Daoy (cell line): ENCODE measurements at places on chromosomes 5 and 9. TPM values are rescaled to one million over a fixed set of nuclear protein-coding genes. Genes with fewer than 3 reads are reported as not detected.
A peak's percentile ranks its signal among the peaks of the same experiment; 100 is the strongest.

Gene SPARC
- 364 and 386 TPM in 2 replicates for total RNA-seq

- no peak for DNase-seq
These were observed 534 bp upstream of the SAPCD2 start for GRCh38 chr9:137070906-137071275.

DNA sequence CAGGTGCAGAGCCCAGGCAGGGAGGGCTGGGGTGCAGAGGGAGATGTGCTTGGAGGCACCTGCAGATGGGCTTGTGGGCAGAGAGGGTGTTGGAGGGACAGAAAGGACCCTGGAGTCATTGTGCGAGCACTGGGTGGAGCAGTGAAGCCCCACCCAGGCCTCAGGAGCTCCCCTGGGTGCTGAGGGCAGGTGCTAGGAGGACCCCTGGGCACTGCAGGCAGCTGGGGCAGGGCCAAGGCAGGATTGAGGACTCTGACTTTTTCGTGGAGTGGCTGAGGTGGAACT is 10.3 kb upstream of the SLC6A18 start:
- DNase-seq = no peak

DNA sequence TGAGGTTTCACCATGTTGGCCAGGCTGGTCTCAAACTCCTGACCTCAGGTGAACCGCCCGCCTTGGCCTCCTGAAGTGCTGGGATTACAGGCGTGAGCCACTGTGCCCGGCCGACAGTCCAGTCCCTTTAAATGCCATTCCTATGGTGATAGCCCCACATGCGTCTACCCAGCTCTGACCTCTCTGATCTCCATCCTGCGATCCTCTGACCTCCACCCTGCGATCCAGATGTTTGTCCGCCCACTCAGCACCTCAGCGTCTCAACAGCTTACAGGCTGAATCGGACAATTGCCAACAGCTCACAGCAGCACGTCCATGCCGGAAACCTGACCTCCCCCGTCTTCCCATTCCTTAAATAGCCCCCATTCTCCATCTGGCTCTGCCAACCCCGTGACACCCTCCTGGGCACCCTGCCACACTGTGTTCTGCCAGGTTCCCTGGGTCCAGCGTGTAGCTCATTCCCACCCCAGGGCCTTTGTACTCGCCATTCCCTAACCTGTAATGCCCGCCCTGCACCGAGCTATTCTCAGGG is 44.0 kb upstream of the RNU6ATAC start:
- no peak for DNase-seq

- DNase-seq = no peak
These were observed 97.5 kb downstream of the INIP start for GRCh38 chr9:112620388-112620787.

- DNase-seq = no peak
These were observed 51.6 kb downstream of the ALG2 start for GRCh38 chr9:99169982-99170761.

DNA sequence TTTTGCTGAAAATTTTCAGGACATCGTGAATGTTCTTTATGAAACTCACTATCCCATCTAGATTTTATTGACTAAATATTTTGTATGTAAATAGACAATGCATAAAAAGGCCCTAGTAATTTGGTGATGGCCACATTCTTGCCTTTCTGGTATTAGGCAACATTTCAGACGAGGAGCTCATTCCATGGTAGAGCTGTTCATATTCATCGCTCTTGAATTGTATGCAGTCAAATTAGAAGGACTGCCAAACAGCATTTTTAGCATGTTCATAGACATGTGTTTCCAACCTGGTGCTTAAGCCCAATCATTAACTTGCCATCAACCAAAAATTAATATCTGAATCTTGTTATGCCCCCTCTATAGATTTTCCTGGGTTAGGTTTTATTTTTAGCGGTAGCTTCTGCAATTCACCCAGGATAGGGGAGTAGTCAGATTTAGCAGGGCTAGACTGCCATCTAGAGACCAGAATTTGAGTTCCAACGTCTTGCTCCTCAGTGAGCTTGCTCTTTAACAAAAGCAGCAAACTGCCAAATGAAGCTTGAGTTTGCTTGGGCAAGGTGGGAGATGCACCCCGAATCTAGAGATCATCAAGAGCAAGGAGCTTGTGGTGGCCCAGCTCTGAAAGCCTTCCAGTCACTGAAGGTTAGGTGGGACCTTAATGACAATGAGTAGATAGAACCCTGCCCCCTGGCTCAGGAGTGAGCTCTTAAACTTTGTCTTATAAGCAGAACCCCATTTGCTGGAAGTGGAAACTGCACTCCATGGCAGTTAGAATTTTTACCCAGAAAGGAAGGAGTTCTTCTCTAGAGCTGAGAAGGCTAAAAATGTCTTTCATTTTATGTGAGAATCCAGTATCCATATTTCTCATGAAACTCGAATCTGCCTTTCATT is 456.2 kb downstream of the RASEF start:
- DNase-seq = peak; percentile 47

DNA sequence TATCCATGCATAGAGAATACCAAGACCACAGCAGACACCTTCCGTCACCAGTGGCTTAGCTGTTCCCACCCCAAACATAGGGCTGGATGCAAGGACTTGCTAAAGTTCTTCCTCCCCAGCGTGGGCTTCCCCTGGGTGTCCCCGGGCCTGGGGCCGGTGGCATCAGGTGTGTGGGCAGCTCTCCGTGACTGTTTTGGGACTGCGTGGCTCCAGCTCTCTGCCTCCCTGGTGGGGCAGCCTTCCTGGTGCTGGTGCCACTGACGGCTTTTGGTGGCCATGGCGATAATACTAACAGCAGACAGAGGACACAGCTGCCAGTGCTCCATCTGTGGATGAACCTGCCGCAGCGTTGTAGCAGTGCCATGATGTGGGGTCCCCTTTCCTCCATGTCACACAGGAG is 4.9 kb downstream of the CACFD1 start:
- DNase-seq = no peak

DNA sequence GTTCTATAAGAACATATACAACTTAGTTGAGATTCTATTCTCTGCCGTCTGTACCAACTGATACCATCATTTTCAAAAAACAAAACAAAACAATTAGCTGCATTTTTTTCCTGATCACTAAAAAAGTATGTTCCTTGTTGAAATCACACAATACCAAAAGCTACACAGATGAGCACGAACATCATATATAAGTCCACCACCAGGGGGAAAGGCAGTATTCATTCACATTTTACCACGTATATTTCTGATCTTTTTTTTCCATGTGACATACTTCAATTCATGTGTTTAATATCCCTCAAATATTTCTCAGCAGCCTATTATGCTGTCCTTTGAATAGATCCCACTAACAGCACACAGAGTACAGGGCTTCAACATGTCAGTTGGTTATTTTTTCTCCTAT is 40.6 kb downstream of the IRX2 start:
- no peak for DNase-seq

Gene AQP7
- total RNA-seq = not detected in 2 replicates

GRCh38 chr5:5350101-5350500 is 72.4 kb upstream of the ICE1 start:
- peak; percentile 75 for DNase-seq

GRCh38 chr5:168747987-168748777 is 169.0 kb upstream of the PANK3 start:
- DNase-seq = peak; percentile 71

Gene DNM1
- total RNA-seq = 8.5 and 12.3 TPM in 2 replicates

- DNase-seq = no peak
These were observed 105.7 kb downstream of the ATG10 start for GRCh38 chr5:82077496-82077895.

Gene FAM221B
- not detected in 2 replicates for total RNA-seq

GRCh38 chr5:103375350-103375749 is 116.8 kb downstream of the MACIR start:
- no peak for DNase-seq

GRCh38 chr5:95768731-95769130 is 37.6 kb downstream of the RHOBTB3 start:
- DNase-seq = no peak

GRCh38 chr5:39698838-39699560 is 274.2 kb upstream of the DAB2 start:
- no peak for DNase-seq

Gene NR2F1-AS1
- 6.1 and 10.5 TPM in 2 replicates for total RNA-seq

Gene MLANA
- total RNA-seq = not detected in 2 replicates

GRCh38 chr9:4098031-4098430 is 201.8 kb downstream of the GLIS3 start:
- DNase-seq = no peak

Gene SEC61B
- total RNA-seq = 152 and 173 TPM in 2 replicates

Gene UBE2QL1
- 0.40 and 0.65 TPM in 2 replicates for total RNA-seq

GRCh38 chr9:108439947-108440346 is 415.8 kb downstream of the ACTL7B start:
- peak; percentile 23 for DNase-seq

DNA sequence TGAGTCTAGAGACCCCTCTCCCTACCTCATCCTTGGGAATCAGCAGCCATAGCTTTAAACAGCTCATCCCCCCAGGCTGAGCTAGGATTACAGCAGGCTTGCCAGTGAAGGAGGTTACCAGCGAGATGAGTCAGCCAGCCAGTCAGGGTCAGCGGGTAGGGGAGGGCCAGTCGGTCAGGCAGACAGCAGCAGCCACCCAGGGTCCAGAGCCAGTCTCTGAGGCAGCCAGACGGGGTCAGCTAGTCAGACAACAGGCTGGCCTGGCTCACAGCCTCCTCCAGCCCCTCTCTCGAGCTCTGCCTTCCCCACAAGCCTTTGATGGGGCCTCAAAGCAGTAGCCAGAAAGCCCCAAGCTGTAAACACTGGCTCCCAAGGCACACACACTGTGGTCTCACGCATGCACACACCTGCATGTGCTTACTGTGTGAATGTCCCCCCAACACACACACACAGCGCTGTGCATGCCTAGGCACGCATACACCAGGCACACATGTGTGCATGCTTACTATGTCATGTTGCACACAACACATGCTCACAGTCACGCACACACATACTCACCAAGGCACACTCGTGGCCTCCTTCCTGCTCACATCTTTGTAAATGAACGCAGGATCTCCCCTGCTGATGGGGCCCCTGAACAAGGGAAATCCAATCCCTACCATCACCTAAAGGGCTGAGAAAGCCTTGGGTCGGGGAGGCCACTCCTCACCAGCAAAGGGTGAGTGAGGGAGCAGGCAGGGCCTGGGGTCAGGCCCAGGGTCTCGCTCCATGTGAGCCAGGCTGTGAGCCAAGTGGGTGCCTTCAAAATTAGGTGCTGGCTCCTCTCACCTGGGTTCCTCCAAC is 28.2 kb upstream of the CPLX2 start:
- peak; percentile 86 for DNase-seq

DNA sequence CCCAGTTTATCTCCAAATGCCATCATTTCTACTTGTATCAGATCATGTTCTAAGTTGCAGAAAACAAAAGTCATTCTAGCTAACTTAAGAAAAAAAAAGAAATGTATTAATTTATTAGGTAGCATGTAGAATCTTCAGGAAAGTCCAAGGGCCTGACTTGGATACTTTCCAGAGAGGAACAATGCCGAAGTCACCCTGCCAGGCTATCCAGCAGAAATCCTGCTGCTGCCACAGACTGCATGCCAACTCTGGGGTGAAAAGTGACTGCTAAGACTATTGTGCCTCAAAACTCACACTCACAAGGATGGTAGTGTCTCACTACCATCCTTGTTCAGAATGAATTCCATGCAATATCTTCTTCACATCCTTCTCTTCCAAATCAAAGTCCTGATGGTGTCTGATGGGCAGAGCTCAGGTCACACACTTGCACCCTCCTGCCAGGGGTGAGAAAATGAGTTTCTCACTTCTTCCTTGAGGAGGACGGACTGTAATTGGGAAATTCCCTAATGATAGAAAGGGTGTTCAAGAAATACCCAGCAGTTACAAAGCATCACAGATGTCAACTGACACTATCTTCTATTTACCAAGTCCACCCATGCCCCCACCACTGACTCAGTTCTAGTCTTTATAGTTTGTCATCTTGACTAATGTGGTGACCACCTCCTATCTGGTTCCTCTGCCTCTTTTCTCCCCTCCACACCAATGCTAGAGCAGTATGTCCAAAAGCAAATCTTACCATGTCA is 279.4 kb downstream of the CWC27 start:
- no peak for DNase-seq

Gene C9orf50
- not detected in 2 replicates for total RNA-seq

DNA sequence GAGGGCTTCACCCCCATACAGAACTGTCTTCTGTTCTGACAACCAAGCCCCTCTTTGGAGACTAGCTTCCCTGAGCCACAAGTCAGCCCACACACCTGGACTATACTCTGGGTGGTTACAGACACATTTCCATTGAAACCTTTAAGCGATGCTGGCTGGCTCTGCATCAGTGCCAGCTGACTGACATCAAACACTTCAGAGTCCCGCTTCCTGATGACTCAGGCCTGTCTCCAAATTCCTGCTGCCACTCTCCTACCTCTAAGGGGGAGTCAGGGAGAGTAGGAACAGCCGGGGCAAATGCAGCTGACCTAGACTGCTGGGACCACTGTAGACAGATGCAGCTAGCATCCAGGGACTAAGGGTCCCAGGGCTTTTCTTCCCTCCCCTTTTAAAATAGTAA is 59.4 kb downstream of the SIL1 start:
- peak; percentile 81 for DNase-seq

- no peak for DNase-seq
These were observed 964 bp downstream of the HTR4 start for GRCh38 chr5:148653291-148653835.

Gene PCDHAC2
- total RNA-seq = 1.2 and 1.3 TPM in 2 replicates

Gene ADAMTS13
- total RNA-seq = 0.27 and 1.3 TPM in 2 replicates

Gene FRMD3
- total RNA-seq = 2.4 and 6.1 TPM in 2 replicates

Gene FOXD4
- 0.91 TPM in 1 of 2 replicates, not detected in the other for total RNA-seq

Gene KIF12
- not detected in 2 replicates for total RNA-seq

DNA sequence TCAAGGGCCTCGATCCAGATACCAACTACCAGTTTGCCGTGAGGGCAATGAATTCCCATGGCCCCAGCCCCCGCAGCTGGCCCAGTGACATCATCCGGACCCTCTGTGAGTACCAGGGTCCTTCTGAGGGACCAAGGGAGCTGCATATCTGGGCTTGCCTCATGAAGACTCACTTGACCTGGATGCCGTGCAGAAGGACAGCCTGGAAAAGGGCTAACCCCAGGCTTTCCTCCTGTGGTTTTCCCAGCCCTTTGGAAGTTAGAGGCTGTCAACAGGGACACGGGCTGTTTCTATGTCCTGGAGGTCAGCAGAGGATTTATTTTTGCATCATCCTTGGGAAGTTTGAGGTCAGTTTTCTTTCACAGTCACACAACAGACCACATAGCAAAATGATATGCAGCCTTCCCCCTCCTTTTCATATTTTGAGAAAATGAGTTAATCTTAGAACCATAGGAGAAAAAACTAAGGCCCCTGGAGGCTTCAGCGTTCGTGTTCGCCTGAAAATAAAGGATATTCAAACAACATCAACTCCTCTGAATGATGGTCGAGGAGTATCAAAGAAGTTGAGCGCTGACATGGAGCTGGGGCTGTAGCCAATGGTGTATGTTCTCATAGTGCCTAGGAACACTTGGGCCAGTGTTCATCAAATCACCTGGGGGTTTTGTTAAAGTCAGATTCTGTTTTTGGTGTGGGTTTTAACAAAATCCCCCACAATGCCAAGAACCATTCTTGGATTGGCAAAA is 112.2 kb downstream of the EGFLAM start:
- DNase-seq = no peak

GRCh38 chr9:36191290-36191645 is 547 bp downstream of the CLTA start:
- peak; percentile 36 for DNase-seq

GRCh38 chr5:460273-460625 is 17.3 kb downstream of the EXOC3 start:
- DNase-seq = no peak

GRCh38 chr5:82386576-82386975 is 108.4 kb upstream of the RPS23 start:
- peak; percentile 45 for DNase-seq
